ENCODE measurements at places on chromosomes 1 and 21. TPM values are rescaled to one million over a fixed set of nuclear protein-coding genes. Genes with fewer than 3 reads are reported as not detected.

DNA sequence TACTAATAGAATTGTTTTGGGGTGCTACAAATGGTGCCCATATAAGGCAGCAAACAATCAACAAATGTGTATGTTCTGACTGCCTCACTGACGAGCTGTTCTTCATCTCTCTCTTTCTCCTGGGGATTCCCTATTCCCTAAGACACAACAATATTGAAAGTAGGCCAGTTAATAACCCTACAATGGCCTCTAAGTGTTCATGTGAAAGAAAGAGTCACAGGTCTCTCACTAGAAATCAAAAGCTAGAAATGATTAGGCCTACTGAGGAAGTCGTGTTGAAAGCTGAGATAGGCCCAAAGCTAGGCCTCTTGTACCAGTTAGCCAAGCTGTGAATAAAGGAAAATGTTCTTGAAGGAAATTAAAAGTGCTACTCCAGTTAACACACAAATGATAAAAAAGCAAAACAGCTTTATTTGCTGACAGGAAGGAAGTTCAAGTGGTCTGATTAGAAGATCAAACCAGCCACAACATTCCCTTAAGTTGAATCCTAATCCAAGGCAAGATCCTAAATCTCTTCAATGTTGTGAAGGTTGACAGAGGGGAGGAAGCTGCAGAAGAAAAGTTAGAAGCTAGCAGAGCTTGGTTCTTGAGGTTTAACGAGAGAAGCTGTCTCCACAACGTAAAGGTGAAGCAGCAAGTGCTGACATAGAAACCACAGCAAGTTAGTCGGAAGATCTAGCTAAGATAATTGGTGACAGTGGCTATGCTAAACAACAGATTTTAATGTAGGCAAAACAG lies 26.3 kb downstream of the ATP2B4 start:
- no peaks in the 10 kb centered on the region for H3K36me3 ChIP-seq
- H3K27me3 ChIP-seq: peaks cover under 1% of the 10 kb centered on the region
- H3K4me3 ChIP-seq: no peak overlapping the region
- DNase-seq: no peak
- H3K27ac ChIP-seq: no peak overlapping the region

The MCOLN3 gene
- total RNA-seq: 12.0 TPM

DNA sequence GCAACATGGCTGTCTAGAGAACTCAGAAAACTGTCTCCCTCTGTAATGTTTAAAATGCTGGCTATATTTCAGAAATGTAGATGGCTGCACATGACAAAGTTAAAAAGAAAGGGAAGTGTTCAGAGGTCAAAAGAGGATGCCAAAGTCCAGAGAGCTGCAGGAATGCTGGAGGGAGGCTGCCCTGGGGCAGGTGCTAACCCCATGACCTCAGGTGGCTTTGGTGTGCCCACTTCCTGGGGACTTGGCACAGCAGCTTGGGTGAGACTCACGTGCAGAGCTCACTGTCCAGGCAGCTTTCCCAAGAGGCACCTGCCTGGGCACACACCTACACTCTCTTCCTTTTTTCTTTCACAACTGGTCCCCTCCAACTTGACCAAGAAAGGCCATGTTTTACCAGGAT lies 256.4 kb downstream of the KCNJ6 start:
- no peak overlapping the region for H3K4me3 ChIP-seq
- H3K4me1 ChIP-seq: no peaks in the 10 kb centered on the region
- no peak for DNase-seq
- no peaks in the 10 kb centered on the region for H3K36me3 ChIP-seq
- no peaks in the 10 kb centered on the region for H3K27me3 ChIP-seq

The ERICH3 gene
- total RNA-seq: not detected

DNA sequence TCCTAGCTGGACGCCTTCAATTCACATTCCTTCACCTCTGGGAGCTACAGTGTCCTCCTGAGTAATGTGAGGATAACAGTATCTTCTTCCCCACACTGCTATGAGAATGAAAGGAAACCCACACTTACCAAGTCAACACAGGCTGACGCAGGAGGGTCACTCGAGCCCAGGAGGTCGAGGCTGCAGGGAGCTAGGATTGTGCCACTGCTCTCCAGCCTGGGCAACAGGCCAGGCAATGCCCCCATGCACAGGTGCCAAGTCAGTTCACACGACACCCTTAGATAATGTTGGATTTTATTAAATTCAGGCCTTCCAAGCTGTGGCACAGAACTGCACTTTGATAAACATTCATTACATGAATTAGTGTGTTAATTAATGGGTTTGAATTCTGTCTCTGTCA lies 31.9 kb downstream of the MATN1 start:
- no peak overlapping the region for H3K27ac ChIP-seq
- DNase-seq: peak; percentile 34
- peaks cover 21% of the 10 kb centered on the region for H3K4me1 ChIP-seq
- H3K27me3 ChIP-seq: no peaks in the 10 kb centered on the region
- H3K36me3 ChIP-seq: no peaks in the 10 kb centered on the region
- H3K4me3 ChIP-seq: no peak overlapping the region

DNA sequence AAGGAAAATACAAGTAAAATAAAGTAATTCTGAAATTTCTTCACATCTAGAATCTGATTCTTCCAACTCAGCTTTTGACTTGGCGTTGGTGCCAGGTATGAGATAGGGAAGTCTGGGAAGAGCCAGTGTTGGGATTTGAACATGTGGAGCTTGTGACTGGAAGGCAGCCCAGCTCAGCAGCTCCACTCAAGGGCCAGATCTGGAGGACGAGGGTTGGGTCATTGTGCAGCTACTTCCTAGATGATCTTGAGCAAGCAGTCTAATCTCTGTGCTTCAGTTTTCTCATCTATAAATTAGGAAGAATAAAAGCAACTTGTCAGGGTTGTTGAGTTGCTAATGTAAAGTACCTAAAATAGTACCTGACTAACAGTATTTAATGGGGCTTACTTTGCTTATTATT lies 5.0 kb downstream of the ADARB1 start:
- no peak for DNase-seq
- H3K27ac ChIP-seq: no peak overlapping the region
- H3K4me3 ChIP-seq: no peak overlapping the region

The RAB3GAP2 gene
- total RNA-seq: 47.7 TPM

GRCh38 chr1:109923946-109924275 lies 13.3 kb downstream of the CSF1 start:
- no peaks in the 10 kb centered on the region for H3K4me1 ChIP-seq
- DNase-seq: no peak
- no peaks in the 10 kb centered on the region for H3K27me3 ChIP-seq
- no peak overlapping the region for H3K27ac ChIP-seq
- H3K4me3 ChIP-seq: no peak overlapping the region

DNA sequence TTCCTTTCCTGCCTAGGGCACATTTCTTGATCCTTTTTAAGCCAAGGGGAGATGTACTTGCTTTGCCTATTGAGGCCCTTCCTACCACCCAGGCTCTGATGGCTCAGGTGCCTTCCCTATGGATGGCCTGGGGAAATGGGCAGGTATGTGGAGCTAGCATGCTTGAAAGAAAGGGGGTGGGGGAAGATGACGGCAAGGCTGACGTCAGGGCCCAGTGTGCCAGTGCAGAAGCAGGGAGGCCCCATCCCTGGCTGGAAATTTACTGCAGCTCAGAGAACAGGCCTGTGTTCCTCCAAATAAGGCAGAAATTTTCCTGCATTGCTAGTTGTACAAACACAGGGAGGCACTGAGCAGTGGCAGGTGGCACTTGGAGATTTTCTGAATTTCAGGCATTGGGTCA lies 453.2 kb upstream of the VAMP3 start:
- H3K36me3 ChIP-seq: no peaks in the 10 kb centered on the region
- H3K27me3 ChIP-seq: peaks cover 62% of the 10 kb centered on the region
- no peaks in the 10 kb centered on the region for H3K4me1 ChIP-seq
- peak; percentile 46 for DNase-seq
- H3K4me3 ChIP-seq: no peak overlapping the region
- no peak overlapping the region for H3K27ac ChIP-seq

The PTPRC gene
- 0.34 TPM for total RNA-seq

The MPZ gene
- 3.3 TPM for total RNA-seq

The WNT3A gene
- 0.47 TPM for total RNA-seq

DNA sequence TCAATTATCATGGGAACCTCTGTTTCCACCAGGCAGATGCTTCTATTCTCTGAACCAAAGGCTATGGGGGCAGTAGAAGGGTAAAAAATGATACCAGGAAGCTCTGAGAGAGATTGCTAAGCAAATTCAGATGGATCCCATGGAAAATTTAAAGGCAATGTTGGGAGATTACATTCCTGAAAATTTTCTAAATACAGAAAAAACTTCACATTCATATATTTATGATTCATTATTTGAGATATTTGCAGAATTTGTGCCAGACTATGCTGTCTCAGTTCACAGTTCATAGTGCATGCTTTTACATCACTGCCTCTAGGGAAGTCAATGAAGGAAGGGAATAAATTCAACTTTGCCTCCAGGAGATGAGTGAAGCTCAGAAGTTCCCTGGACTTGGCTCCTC lies 57.5 kb downstream of the KCNT2 start:
- H3K27ac ChIP-seq: no peak overlapping the region
- H3K4me3 ChIP-seq: no peak overlapping the region
- no peaks in the 10 kb centered on the region for H3K36me3 ChIP-seq
- no peaks in the 10 kb centered on the region for H3K4me1 ChIP-seq
- DNase-seq: no peak

DNA sequence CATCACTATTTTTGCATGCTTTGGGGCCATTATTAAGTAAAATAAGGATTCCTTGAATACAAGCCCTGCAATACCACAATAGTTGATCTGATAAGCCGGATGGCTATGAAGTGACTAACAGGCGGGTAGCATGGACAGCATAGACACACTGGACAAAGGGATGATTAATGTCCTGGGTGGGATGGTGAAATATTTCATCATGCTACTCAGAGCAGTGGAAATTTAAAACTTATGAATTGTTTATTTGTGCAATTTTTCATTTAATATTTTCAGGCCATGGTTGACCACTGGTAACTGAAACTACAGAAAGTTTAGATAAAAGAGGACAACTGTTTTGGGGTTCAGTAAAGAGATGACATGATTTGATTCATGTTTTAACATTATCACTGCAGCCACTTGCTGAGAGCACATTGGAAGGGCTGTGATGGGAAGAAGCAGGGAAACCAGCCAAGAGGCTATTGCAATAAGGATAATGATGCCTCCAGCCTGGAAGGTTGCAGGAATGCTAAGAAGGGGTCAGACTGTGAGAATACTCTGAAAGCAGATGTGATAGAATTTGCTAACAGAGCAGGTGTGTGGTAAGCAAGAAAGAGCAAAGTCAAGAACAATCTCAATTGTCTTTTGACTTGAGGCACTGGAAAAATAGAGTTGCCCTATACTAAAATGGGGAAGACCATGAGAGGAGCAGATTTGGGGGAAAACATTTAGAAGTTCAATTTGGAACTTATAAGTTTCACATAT lies 62.5 kb upstream of the TNFSF4 start:
- H3K36me3 ChIP-seq: no peaks in the 10 kb centered on the region
- H3K4me3 ChIP-seq: no peak overlapping the region
- no peak overlapping the region for H3K27ac ChIP-seq
